HCEC 1CT (cell line): ENCODE measurements at places on chromosomes 1 and 21.

DNA sequence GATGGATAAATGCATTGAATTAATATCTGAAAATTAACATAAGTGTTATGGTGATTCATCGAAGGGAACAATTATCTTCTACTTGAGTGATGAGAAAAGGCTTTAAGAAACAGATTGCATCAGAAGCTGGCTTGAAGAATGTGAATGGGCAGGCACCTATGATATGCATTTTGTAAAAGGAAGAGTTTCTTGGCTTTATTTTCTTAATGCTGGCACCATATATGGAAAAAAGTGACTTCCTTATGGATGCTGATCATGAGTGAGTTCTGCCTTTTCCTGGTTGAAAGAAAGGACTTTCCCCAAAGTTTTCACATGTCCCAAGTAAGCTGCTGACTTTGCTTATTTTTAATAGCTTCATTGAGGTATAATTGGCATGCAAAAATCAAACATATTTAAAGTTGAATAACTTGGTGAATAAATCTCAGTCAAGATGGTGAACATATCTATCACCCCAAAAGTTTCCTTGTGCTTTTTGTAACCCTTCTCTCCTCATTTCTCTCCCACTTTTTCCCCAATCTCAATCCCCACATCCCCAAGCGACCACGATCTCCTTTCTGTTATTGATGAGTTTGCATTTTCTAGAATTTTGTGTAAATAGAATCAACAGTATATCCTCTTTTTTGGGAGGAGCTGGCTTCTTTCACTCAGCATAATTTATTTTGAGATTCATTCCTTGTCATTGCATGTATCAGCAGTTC lies 74.2 kb downstream of the SPATA46 start:
- DNase-seq = peak; percentile 16

DNA sequence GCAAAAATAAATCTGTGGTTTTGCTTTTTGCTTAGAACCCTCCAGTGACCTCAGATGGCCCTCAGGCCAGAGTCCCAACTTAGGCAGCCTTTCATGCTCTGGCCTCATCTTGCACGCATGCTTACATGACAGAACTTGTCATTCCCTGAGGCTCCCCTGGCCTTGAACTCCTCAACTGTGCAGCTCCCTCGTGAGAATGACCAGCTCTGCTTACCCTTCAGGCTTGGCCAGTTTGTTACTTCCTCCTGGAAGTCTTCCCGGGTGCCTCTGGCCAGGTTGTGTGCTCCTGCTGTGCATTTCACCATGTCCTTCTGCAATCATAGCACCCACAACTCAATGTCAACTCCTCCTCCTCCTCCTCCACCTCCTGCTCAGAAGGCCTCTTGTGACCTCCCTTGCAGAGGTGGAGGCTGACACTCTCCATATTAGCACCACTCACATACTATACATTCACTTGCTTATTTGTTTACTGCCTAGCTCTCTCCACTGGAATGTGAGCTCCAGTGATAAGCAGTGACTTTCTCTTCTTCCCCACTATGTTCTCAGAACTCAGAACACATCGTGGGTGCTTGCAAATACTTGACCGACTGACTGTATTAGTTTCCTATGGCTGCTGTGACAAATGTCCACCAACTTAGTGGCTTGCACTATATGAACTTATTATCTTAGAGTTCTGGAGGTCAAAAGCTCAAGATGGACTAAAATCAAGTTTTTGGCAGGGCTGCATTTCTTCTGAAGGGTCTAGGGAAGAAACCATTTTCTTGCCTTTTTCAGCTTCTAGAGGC lies 41.9 kb downstream of the RCSD1 start:
- no peak for DNase-seq

DNA sequence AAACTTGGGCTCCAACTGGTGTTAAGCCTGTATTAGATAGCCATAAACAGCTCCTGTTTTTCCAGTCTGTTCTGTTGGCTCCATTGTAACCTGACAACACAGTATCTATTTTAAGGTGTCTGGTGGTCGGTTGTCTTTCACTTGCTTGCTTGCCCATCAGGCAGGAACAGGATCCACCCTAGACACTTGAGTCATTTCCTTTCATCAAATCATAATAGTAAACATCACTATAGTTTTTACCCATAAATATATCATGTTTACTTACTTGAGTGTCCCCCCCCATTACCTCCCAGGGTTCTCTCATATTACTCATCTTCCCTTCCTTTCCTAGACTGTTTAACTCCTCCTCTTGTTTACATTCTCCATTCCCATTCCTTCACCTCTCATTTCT lies 2.9 kb downstream of the DDI2 start:
- peak; percentile 85 for DNase-seq

DNA sequence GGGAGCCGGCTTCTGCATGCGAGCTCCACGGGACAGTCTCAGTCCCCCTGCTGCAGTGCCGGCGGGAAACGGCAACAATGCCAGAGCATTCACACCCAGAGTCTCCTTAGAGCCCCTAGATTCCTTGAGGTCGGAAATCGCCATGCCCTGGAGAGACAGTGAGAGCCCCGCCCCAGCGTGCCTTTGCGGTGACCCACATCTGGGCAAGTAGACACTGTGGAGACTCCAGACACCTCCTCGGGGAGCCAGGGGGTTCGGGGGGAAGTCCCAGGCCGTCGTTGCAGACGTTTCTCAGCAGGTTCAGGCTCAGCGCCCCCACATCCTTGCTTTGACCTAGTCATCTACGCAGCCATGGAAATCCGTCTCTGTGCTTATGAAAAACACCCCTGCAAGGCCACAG lies 81.3 kb upstream of the ARHGEF16 start:
- DNase-seq = no peak

- DNase-seq = no peak
Measured at GRCh38 chr1:213061263-213061662, 10.2 kb downstream of the RPS6KC1 start.

- DNase-seq = no peak
Measured at GRCh38 chr1:158686111-158687009, at the start of gene SPTA1. TSS of gene SPTA1 (minus strand) at chr1:158686715. CDS start at chr1:158686517, 198 bp downstream.

DNA sequence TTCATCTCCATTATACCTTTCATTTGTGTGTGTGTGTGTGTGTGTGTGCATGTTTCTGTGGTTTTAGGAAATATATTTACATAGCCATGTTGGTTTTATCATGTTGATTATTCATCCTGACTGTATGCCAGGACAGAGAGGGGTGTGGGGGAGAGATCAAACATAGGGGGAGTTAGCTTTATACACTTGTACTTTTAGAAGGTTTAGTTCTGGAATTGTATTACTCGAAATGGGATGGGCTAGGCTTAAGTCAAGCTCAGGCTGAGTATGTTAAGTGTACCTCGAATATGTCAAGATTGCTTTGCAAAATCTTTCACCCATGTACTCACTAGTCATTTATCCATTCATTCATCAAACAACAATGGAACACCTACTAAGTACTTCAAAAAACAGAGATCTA lies 123.3 kb downstream of the HMCN1 start:
- DNase-seq = no peak

DNA sequence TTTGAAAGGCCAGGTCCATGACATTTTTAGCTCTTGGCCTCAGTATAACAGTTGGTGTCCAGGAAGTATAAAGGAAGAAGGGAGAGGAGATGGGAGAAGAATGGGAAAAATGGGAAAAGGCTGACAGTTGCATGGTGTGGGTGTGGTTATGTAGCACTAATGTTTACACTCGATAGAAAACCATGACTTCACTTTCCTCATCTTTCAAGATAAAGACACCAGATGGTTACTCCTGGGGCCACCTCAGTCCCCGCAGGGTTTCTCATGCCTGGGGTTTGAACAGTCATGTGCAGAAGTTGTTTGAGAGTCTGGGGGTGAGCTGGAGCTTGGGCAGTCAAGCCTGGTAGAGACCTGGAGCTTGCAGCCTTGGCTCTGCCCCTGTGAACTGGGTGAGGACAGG lies 7.9 kb downstream of the PGBD2 start:
- DNase-seq = no peak

DNA sequence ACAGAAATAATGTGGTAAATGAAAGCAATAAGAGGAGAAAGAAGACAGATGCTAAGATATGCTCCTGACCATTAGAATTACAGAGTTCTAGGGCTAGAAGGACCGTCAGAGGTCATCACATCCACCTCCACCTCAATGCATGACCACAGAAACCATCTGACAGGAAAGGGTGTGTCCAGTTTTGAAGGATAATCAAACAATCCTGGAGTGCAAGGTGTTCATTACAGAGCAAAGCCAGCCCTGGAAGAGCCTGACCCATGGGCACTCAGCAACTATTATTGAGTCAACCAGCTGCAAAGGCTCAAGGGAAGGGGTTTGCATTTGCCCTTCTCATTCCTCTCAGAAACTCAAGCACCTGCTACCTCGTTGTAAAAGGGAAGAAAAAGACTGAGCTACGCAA lies 46.4 kb downstream of the TOR1AIP2 start:
- DNase-seq = no peak

DNA sequence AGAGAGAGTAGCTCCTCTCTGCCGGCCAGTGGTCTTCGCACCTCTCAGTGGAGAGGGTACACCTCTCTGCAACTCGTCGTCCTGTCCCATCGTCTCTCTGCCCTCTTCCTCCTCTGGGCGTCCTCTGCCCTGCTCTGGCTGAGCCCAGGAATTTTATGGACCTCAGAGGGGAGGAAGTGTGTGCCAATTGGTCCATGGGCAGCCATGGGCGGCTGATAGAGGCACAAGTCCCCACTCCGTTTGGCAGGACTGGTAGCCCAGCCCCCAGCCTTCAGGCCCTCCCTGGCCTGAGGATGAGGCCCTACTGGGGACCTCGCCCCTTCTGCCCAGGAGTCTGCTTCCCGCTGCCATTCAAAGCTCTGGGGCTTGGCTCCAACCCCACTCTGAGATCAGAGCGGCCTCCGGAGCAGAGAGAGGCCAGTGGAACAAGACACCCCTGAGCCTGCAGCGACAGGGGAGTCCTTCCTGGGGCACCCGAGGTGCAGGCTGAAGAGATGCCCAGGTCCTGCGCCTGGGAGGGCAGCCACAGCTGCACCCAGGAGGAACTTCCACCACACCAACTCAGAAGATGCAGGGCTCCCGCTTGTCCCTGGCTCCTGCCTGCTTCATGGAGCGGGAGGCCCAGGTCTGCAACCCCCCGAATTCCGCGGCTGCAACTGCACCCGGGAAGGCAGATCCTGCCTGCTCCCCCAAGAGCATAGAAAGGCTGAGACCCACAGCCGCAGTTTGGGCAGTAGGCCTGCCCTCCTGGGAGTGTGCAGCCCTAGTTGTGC lies 659.9 kb downstream of the KCNT2 start:
- DNase-seq = no peak

DNA sequence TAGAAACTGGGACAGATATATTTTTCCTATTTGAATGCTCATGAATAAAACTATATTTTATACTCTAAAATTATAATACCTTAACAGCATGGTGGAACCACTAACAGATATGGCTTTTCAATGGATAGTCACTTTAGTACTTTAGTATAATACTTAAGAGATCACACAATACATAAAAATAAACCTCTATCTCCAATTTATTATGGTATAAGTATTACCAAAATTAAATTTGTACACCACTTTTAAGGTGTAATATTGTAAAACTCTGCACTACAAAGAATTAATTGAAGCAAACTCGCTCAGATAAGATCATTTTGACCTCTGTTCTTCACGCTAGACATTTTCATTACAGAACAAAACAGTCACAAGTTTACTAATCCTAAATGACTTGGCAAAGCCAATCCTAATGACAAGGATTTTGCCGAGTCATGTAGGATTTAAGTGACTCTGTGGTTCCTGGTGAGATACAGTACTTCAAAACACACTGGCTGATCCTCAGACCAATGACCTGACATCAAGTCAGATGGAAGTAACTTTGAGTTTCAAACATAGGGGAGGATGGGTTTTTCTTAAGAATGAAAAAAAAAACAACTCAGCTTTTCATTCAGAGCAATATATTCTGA lies 200.6 kb downstream of the SMYD3 start:
- DNase-seq = no peak

DNA sequence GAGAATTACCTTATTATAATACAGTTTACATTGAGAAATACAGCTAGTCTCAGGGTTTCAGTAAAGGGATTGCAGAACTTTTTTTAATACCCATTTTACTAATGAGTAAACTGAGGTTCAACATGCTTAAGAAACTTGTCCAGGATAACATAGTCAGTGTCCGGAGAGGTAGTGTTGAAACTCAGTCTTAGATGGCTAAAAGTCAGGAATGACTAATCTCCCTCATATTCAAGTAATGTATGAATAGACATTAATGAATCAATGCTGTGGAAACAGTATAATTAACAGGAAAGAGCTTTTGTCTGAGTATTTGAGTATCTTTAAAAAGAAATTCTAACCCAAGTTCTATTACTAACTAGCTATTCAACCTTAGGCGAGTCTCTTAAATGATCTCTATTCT lies 397.6 kb downstream of the PLA2G4A start:
- DNase-seq = peak; percentile 81

- peak; percentile 68 for DNase-seq
Measured at GRCh38 chr21:28776251-28776650, 216.4 kb downstream of the LTN1 start.

DNA sequence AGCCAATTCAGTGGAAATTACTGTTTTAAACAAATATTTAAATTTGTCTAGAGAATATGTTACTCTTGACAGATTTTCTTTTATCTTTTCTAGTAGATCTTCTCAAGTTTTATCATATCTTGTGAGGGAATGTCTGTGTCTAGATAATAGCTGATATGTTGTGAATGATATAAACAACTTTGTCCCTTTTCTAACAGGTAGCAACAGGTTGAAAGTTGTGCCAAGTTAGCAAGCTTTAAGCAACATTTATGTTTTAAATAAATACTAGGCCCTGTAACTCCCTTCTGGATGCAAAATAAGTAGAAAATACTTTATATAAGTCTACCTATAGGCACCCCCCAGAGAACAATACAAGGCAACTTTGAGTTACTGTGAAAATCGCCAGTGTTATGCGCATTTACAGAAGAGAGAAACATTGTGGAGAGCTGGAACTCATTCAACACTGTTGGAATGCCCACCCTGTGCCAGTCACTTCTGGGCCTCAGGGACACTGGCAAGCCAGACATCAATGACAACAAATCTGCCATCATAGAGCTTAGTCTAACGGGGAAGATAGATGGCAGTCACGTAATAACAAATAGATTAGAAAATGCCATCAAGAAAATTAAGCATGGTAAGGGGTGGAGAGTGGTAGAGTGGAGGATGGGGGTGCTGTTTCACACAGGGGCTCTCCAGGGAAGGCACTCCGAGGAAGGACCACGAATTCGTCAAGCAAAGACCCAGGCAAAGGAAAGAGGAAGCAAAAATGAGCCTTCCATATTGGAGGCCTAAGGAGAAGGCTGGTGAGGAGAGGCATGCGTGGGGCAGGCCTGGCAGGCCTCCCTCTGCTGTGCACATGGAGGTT lies 4.4 kb downstream of the MAP3K21 start:
- DNase-seq = no peak

- no peak for DNase-seq
Measured at GRCh38 chr21:46411236-46411635, 47.5 kb upstream of the DIP2A start.

GRCh38 chr1:20733360-20733975 lies 965 bp upstream of the SH2D5 start:
- DNase-seq = no peak

GRCh38 chr1:168091063-168091462 lies 45.7 kb downstream of the GPR161 start:
- no peak for DNase-seq

- peak; percentile 21 for DNase-seq
Measured at GRCh38 chr1:86708920-86709319, 4.5 kb downstream of the SH3GLB1 start.

- no peak for DNase-seq
Measured at GRCh38 chr1:23238565-23238964, 21.3 kb upstream of the HTR1D start.

- DNase-seq = no peak
Measured at GRCh38 chr1:201758499-201759050, 70.4 kb upstream of the IPO9 start.

GRCh38 chr1:88537787-88538186 lies 146.3 kb upstream of the PKN2 start:
- no peak for DNase-seq
